ENCODE measurements at places on chromosomes 16 and 17.

- H3K4me1 ChIP-seq: no peaks in the 10 kb centered on the region
- peak overlapping the region; percentile 98 for H3K27ac ChIP-seq
- peak; percentile 73 for DNase-seq
- peak overlapping the region; percentile 94 for H3K4me3 ChIP-seq
- peaks cover 35% of the 10 kb centered on the region for H3K36me3 ChIP-seq
- no peaks in the 10 kb centered on the region for H3K27me3 ChIP-seq
These were observed 1.3 kb upstream of the ACTG1 start for GRCh38 chr17:81513753-81514488.

DNA sequence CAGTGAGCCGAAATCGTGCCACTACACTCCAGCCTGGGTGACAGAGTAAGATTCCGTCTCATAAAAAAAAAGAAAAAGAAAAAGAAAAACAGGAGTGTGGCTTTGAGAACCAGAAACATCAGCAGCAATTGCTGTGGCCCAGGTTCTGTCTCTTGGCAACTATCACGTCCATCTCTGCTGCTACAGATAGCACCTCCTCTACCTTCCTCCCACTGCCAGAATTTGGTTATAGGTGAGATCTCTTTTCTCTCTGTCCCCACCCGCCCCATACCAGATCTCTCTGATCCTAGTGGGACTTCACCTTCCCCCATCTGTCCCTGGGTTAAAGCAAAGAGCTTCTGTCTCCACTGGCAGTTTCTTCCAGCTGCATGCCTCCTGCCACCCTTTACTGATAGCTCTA, 3.1 kb downstream of the TLCD2 start:
- H3K27ac ChIP-seq: no peak overlapping the region
- peaks cover 23% of the 10 kb centered on the region for H3K36me3 ChIP-seq

GRCh38 chr16:21060027-21060510, 90.6 kb downstream of the DNAH3 start:
- DNase-seq: no peak
- no peak overlapping the region for H3K4me3 ChIP-seq
- H3K27ac ChIP-seq: no peak overlapping the region

DNA sequence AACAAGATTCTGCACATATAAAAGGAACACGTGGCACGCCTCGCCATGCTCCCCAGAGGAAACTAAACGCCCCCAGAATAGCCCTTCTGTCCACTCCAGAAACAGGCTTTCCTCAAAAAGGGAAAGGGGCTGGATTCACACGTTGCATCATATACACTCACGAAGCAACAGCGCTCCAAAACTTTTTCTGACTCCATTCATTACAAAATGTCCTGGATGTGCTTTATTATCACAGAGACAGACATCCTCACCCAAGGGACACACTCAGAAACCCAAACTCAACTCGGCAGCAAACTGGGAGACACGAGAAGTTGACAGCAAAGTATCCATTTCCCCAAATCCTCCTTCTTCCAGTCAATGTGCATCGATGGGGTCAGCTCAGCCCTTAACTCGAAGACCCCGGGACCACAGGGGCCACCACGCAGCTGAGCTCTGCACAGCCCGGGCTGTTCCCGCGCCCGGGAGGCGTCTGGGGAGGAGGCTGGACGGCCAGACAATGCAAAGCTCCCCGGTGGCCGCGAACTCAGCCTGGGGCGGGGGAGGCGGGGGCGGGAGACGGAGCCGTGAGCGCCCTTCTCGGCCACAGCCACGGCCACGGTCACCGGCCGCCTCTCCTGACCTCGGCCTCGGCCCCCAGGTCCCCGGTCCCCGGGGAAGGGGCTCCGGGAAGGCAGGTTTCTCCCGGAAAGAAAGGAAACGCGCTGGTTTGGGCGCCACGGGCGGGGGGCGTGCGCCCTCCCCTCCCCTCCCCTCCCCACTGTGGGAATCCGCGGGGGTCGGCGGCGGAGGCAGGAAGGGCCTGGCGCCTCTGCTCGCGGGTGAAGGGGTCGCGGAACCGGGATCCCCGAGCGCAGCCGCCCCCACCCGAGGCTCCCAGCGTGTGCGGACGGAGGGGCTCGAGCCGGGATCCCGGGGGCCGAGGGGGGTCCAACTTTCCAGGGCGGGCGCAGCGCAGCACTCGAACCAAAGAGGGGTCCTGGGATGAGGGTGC, 1.2 kb downstream of the NXN start:
- DNase-seq: no peak
- no peaks in the 10 kb centered on the region for H3K27me3 ChIP-seq
- peak overlapping the region; percentile 81 for H3K4me3 ChIP-seq
- H3K4me1 ChIP-seq: no peaks in the 10 kb centered on the region
- H3K27ac ChIP-seq: peak overlapping the region; percentile 33

- no peak for DNase-seq
- peaks cover 39% of the 10 kb centered on the region for H3K4me1 ChIP-seq
- peaks cover 6% of the 10 kb centered on the region for H3K36me3 ChIP-seq
- peak overlapping the region; percentile 93 for H3K4me3 ChIP-seq
- no peaks in the 10 kb centered on the region for H3K27me3 ChIP-seq
These were observed 1.9 kb upstream of the MLLT6 start for GRCh38 chr17:38702916-38703741.
